ENCODE measurements at places on chromosomes 16 and 17.

DNA sequence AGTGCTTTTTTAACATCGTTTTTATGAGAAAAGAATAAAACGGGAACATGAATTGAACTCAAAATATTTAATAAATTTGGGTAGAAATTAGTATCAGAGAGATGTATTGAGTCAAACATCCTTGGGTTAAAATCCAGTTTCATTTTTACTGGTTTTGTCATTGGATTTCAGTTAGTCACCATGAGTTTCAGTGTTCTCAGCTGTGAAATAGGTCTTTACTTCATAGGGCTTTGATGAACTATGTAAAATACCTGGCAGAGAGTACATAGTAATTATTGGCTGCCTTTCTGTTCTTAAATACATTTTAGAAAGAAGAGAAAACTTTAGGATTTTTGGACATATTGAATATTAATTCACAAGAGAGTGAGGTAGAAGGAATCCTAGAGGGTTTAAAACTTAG lies 105.8 kb downstream of the TANC2 start:
- DNase-seq = no peak

- DNase-seq = no peak
These were observed 11.8 kb downstream of the METTL9 start for GRCh38 chr16:21611198-21611555.

- no peak for DNase-seq
These were observed 74.4 kb downstream of the NETO2 start for GRCh38 chr16:47069313-47069712.

DNA sequence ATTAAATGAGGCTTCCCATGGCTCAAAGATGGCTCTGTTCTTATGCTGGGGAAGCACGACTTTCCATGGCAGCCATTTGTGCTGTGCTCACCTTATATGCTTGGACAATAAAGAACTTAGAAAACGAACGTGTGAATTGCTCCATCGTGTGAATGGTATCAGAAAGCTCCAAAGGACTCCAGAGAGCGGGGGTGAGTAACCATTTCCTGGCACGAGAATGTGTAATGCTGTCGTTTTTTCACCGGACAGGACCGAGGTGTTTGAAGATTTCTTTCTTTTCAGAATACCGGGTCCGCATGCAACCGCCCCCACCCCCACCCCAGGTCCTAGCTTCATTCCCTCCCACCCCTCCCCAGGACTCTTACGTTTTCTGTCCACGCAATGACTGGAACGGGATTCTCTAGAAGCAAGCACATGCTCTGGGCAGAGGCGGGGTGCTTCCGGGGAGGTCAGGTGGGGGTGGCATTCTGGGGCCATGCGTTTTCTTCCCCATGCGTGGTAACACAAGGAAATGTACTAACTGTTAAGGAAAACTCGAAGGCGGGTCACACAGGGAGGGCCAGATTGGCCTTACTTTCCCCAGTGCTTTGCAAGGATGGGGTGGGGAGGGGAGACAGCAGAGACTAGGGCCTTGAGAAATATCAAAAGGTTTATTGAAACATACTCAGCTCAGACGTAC lies 26.2 kb downstream of the GPRC5B start:
- no peak for DNase-seq

DNA sequence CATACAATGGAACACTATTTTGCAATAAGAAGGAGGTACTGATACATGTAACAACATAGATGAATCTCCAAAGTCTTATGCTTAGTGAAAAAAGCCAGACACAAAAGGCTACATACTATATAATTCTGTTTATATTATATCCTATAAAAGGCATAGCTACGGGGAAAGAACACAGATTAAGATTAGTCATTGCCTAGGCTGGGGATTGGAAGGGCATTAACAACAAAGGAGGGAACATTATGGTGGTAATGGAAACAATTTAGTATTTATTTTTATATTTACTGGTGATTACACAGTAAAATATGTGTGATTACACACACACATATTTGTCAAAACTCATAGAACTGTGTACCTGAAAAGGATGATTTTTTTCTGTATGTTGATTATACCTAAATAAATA lies 278.1 kb downstream of the ZFHX3 start:
- no peak for DNase-seq

DNA sequence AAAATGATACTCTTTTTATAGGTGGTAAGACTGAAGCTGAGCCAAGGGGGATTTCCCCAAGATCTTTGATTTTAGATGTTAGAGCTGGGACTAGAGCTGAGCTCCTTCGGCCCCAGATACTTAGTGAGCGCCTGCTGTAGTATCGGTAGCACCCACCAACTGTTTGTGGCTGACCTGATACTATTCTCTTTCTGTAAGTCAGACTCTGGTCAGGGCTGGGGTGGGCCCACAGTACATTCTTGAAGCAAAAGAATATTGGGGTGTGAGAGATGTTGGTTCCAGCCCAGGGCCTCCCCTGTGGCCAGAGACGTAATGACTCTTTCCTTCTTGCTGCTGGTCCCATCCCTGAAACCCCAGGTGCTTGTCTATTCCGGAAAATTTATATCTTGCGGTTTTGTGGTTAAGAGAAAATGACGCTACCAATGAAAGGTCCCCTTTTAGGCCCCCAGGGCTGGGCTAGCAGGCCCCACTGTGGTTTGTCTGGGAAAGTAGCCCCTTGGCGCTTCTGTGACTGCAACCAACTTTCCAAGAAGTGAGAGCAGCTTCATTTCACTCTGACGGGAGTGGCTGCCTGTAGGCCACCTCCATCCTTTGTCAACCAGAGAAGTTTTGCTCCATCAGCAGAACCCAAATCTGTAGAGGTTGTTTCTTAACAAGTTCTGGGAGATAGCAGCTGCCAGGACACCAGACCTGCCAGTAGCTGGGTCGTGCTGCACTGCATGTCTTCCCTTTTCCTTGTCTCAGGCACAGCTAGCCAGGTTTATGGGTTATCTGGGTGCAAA lies 86.4 kb upstream of the LGALS9 start:
- no peak for DNase-seq

GRCh38 chr16:80611171-80611929 lies 70.6 kb downstream of the DYNLRB2 start:
- DNase-seq = no peak

GRCh38 chr16:79463841-79464240 lies 136.7 kb downstream of the MAF start:
- no peak for DNase-seq

- DNase-seq = no peak
These were observed 15.6 kb downstream of the SAMD14 start for GRCh38 chr17:50114401-50114800.

DNA sequence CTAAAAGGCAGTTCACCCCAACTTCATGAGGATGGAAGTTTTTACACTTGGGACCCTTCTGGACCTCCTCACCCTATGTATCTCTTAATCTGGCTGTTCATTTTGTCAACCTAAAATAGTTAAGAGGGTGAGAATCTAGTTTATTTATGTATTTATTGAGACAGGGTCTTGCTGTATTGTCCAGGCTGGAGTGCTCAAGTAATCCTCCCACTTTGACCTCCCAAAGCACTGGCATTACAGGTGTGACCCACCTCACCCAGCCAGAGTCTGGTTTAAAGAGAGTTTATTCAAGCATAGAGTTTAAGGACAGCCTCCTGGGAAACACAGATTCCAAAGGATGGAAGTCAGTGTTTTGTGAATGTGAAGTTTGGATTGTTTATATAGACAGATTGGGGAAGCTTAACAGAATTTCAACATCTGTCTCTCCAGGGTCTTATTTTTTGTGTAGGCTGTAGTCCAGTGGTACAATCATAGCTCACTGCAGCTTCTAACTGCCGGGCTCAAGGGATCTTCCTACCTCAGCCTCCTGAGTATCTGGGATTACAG lies 8.0 kb upstream of the APPBP2 start:
- no peak for DNase-seq

DNA sequence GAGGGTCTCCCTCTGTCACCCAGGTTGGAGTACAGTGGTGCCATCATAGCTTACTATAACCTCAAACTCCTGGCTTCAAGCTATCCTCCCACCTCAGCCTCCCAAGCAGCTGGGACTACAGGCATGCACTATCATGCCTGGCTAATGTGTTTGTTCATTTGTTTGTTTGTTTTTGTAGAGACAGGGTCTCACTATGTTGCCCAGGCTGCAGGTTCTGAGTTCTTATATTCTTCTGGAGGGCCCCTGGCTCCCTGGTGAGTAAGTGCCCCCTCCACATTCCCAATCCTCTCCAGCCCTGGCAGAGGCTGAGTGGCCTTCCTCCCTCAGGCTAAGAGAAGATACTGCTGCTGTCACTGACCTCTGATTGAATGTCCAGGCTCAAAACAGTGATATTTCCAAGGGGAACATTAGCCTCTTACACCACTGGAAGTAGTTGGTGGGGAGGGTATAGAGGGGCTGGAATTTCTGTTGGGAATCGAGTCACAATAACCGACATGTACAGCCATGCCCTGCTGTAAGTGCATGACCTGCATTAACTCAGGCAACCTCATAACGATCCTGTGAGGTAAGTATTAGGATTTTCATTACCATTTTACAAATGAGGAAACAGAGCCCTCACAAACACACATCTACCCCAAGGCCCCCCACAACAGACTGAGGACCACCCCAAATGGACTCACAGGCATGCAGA lies 2.7 kb upstream of the ETV4 start:
- DNase-seq = no peak

DNA sequence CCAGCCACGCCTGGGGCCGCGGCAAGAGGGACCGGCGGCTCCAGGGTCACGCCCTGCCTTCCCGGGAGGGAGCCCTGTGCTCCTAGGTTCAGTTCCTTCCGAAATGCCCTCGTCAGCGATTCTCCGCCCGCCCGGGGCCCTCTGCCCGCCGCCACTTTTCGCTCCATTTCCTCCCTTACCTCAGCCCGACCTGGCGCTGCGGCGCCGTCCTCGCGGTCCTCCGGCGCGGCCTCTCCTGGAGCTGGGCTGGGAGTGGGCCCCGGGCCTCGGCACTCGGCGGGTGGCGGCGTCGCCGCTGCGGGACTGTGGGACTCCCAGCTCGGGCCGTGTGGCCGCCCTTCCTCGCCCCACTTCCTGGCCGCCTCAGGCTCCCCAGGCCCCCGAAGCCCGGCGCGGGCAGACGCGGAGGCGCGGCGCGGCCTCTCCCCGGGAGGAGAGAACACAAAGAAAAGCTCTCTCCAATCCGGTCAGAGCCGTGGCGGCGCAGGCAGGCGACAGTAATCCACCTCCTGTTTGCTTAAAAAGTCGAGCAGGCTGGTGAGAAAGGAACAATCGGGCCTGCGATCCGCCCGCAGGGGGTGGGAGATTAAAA lies 1.6 kb downstream of the BAHCC1 start:
- no peak for DNase-seq

GRCh38 chr17:57391076-57391825 lies 134.9 kb downstream of the MSI2 start:
- DNase-seq = no peak

DNA sequence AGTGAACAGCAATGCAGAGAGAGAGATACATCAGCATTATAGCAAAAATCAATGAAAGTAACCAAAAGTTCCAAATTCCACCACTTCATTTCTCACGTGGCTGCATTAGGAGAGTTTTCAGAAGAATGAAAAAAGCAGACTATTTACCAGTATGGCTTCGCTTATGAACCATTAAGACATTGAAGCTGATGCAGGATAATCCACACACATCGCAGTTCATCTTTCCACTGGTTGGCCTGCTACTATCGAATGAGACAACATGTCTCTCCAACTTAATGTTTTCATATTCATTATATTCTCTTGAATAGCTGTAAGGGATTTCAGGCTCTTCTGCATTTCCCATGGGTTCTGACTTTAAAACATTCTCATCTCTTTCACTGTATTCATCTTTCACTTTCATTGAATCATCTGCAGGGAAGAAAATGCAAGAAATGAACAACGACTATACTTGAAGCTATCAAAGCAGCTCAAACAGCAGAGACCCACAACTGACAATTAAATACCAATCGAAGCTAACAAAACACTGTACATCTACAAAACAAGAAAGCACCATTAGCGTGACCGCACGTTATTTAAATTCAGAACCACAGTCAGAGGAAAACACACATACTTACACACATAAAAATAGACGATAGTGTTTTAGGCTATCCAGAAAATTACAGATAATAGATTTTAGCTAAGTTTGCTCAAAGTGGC lies 54.9 kb downstream of the GRB7 start:
- DNase-seq = no peak

GRCh38 chr16:84652566-84652965 lies 4.3 kb downstream of the KLHL36 start:
- no peak for DNase-seq

GRCh38 chr17:78669975-78670518 lies 92.9 kb upstream of the DNAH17 start:
- no peak for DNase-seq

GRCh38 chr16:77424871-77425604 lies 9.8 kb downstream of the ADAMTS18 start:
- DNase-seq = no peak

DNA sequence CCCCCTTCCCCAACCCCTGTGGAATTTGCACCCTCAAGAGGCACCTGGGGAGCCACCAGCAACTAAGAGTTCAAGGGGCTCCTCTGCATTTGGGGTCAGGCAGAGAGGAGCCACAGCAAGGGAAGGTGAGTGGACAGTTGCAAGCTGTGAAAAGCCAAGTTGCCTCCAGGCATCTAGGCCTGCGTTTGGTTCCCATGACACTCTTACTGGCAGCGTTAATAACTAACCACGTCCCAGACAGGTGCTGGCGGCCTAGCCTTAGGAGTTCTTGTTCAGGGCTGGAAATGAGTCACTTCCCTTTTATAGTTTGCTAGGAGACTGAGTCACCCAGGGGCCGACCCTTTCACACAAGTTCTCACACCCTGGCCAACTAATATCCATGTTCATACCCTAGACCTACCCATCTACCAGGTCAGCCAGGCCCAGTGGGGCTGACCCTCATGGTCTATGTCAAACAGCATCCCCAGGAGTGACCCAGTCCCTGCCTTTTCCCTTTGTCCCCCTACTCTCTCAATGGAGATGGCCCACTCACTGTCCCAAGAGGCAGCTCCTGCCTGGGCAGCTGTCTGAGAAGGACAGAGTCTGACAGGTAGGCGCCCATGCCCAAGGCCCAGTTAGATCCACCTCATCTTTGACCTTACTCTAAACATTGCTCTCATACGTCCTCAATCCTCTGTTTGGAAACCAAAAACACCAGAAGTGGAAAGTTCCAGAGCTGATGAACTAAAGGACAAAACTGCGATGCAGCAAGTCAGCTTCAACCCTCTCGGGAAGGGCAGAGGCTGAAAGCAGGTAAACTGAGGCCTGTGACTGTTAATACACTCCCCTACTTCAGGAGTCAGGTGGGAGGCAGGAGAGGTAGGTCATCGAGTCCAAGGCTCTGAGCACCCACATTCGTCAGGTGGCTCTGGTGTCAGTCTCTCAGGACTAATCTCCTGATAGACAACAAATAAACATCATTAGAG lies 300.6 kb downstream of the SOX9 start:
- DNase-seq = no peak
